ENCODE measurements at places on chromosomes 13 and 19.

DNA sequence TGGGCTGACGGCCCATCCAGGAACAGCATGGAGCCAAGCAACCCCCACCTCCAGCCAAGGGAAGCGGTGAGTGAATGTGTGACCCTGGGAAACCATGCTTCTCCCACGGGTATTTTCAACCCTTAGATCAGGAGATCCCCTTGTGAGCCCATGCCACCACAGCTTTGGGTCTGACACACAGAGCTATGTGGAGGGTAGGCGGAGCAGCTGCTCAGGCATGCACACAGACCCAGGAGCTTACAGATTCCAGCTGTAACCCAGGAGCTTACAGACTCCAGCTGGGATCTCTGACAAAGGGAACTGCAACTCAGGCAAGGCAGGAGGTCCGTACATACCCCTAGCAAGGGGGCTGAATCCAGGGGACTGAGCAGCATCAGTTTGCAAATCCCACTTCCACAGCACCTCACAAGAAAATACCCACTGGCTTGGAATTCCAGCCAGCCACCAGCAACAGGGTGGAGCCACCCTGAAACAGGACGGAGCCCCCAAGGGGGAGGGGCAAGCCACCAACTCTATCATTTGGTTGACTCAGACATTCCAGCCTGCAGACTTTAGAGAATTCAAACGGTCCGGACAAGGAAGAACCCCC lies 40.8 kb upstream of the RFXAP start:
- no peak for DNase-seq

GRCh38 chr13:94711561-94712286 lies 621 bp downstream of the SOX21 start:
- no peak for DNase-seq

DNA sequence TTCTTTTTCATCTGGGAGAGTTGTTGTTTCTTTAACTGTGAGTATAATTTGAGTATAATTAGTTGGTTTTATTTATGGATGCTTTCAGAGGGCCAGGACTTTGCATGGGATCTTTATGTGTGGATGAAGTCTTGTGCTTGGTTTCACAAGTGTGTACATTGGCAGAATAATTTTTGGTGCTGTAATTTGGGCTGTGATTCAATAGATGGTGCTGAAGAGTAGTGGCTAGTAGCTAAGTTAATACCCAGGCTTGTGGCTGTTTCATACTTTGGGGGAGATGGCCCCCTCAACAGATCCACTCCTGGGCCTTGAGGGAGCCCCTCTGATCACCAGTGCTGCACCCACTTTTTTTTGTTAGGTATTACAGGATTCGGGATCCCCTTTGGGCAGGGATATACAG lies 1142.4 kb downstream of the SLITRK1 start:
- no peak for DNase-seq

- DNase-seq, result no peak
Measured at GRCh38 chr13:75702476-75702875, 66.3 kb downstream of the LMO7 start.

GRCh38 chr19:52007451-52007805 lies 583 bp downstream of the ZNF615 start:
- no peak for DNase-seq

DNA sequence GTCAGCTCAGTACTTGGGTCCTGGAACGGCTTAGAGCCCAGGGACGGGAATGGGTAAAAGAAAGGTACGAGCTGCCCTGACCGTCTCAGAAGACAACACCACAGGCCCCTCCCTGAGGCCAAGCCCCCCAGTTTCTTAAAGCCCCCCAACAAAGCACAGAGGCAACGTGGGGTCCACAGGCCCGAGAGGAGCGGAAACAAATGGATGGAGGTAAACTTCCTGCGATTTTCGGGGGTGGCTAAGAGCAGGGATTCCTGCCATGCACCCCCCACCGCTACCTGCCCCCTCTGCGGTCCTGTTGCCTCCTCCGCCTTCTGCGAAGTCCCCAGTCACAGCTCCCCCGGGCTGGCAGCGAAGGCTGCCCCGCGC lies 48.2 kb downstream of the PTPRS start:
- no peak for DNase-seq

DNA sequence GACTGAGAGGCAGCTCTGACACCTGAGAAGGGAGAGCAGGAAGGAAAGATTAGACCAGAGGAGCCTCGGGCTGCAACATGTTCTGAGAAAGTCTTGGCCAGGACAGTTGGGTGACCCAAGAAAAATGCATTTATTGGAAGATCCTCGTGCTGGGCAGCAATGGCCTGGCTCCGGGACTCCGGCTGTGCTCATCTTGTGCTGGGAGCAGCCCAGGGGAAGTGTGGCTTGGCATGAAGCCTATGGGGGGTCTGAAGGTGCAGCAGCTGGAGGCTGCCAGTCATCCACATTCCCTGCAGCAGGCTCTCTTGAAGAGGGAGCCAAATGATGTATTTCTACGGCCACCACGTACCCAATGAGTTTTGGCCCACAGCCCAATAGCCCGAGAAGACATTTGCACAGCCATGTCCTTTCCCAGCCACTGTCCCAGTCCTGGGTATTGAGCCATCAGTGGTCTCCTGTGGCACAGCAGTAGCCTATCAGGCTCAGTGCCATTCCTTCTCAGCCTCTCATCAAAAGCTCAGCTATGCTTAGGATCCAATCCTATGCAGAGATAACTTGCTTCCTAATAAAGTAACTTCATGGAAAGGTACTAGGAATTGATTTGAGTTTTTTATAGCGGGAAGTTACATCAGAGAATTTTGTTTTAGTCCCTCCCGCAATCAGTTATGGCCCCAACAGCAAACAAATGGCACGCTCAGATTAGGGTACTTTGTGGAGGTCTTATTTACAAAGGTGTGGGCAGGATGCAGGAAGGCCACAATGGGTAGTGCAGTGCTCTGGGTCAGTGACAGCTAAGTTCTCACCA lies 76.0 kb upstream of the MEDAG start:
- no peak for DNase-seq

DNA sequence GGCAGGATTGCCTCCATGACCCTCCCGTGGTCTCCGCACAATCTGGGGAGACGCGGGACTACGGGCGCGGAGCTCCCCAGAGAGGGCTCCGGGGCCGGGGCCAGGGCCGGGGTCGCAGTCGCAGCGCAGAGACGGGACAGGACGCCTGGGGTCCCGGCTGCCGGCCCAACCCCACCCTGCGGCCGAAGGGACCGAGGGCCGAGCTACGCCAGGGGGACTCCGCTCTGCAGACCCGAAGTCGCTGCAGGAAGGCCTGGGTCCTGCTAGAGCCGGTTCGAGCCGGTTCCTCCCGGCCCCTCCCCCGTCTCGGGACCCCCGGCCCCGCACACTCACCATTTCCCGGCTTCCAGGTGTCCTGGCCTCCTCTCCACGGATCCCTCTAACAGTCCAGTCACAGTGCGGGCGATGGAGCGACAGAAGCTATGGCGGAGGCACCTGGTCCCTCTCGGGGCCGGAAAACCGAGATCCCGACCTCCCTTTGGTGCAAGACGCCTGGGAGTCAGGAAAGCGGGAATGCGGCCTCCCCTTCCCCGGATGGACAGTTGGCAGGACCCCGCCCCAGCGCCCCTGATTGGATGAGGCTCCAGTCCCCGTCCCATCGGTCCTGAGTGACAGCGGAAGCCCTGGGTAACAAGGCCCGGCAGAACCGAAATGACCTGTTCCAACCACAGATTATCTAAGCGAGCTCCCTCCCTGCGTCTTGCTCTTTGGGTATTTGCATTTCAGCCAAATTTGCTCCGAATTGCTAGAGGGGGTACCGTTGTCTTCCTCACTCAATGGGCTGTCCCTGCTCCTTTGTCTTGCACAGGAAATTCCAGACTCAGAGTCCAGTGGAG lies at the start of gene ZNF625:
Gene ZNF625, minus strand, starts transcription at position 512 of the 836 bp plus-strand sequence. Its CDS starts 176 bp downstream, at position 336.
- no peak for DNase-seq

DNA sequence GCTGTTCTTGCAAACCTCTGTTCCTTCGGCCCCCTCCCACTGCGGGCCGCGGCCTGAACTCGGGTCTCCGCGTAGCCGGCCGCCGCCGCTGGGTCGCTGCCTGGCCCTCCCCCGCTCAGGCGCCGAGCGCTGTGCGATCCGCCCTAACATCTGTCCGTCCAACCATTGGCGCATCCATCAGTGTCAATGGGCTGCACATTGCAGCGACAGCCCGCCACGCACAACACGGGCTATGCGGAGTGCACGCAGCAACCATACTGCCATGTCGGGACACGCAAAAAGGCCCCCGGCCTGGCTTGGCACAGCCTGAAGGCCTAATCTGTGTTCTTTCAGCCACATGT lies 2.6 kb upstream of the TSHZ3 start:
- no peak for DNase-seq

DNA sequence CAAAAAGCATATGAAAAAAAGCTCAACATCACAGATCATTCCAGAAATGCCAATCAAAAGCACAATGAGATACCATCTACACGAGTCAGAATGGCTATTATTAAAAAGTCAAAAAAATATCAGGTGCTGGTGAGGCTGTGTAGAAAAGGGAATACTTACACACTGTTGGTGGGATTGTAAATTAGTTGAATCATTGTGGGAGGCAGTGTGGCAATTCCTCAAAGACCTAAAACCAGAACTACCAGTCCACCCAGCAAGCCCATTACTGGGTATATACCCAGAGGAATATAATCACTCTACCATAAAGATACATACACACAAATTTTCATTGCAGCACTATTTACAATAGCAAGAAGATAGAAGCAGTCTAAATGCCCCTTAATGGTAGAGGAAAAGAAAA lies 529.9 kb downstream of the SLITRK1 start:
- DNase-seq, result no peak

DNA sequence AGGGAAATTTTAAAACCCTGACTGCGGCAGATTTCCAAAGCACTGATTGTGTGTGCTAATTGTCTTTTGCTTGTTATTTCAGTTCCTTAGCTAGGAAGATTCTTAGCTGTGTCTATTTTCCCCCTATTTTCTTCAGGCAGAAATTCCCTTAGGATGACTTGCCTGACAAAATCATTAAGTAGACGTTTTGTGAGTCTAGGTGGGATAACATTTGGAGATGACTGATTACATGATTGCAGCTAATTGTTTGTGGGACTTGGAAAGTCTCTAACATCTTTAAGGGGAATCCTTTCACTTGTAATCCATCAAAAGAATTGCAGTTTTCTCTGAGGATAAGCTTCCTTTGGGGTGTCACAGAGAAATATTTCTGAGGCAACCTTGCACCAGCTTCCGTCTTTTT lies 228.0 kb downstream of the OXGR1 start:
- no peak for DNase-seq

DNA sequence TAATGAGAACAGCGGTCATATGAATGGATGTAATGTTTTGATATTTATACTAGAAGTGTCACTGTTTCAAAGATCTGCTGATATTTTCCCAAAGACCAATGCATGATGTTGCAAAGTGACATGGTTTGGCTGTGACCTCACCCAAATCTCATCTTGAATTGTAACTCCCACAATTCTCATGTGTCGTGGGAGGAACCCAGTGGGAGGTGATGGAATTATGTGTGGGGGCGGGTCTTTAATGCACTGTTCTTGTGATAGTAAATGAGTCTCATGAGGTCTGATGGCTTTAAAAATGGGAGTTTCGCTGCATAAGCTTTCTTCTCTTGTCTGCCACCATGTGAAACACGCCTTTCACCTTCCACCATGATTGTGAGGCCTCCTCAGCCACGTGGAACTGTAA lies 98.3 kb downstream of the AKAP11 start:
- no peak for DNase-seq

DNA sequence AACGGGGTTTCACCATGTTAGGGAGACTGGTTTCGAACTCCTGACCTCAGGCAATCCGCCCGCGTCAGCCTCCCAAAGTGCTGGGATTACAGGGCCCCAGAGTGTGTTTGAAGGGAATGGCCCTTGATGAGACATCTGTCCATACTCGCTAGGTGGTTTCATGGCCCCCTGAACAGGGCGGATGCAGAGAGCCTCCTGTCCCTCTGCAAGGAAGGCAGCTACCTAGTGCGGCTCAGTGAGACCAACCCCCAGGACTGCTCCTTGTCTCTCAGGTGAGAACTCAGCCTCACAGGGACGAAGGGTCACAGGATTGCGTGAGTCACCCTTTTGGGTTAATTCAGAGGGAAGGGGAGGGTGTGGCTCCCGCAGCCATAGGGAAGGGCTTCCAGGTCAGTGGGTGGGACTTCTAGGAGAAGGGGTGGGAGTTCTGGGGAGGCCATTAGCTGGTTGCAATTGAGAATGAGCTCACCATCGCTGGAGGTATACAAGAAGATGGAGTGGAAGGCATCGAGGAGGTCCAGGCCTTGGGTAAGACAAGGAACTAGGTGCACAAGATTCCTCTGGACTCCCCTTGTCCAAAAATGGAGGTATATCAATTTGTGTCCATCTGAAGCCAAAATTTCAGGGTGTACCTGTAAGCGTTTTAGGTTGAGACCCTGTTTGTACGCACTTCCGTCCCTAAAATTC lies 9.2 kb downstream of the SHD start:
- no peak for DNase-seq

GRCh38 chr13:37403776-37404527 lies 194.6 kb downstream of the POSTN start:
- no peak for DNase-seq

DNA sequence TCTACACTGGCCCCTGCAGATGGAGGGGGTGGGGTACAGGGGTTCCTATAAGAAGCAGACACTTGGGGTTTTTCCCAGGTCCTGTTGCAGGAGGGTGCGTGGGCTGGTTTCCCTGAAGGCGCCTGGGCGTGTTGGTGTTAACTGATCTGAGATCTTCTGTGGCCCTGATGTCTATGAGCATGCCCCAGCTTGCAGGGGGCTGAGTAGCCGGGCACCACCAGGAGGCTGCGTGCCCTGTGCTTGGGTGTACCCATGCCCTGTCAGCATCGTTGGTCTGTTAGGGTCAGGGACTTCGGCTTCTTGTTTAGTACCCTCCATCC lies 45.3 kb downstream of the CAPN12 start:
- DNase-seq, result no peak

DNA sequence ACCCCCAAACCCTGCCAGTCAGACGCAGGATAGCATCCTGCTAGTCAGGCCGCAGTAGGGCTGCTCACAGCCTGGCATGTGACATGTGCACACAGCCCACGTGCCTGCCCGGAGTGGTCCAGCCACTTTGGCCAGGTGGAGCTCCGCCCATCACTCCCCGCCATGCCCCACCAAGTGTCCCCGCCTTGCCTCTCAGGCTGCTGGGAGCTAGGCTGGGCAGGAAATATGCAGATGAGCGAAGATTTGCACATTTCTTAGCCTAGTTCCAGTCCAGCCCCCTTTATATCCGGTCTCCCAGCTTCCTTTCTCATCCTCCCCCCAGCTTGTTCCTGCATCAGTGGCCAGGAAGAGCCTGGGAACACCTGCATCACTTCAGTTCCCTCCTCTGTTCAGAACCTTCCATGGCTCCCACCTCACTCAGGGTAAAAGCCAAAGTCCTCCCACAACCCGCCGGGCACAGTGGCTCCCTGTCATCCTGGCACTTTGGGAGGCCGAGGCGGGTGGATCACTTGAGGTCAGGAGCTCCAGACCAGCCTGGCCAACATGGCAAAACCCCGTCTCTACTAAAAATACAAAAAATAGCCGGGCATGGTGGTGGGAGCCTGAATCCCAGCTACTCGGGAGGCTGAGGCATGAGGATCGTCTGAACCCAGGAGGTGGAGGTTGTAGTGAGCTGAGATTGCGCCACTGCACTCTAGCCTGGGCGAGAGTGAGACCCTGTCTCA lies 2.3 kb upstream of the DOCK6 start:
- DNase-seq, result no peak
